Fibroblast of villous mesenchyme (primary cell): ENCODE measurements at places on chromosomes 13 and 19.

GRCh38 chr19:29851769-29852521 lies 40.2 kb downstream of the CCNE1 start:
- DNase-seq: no peak

DNA sequence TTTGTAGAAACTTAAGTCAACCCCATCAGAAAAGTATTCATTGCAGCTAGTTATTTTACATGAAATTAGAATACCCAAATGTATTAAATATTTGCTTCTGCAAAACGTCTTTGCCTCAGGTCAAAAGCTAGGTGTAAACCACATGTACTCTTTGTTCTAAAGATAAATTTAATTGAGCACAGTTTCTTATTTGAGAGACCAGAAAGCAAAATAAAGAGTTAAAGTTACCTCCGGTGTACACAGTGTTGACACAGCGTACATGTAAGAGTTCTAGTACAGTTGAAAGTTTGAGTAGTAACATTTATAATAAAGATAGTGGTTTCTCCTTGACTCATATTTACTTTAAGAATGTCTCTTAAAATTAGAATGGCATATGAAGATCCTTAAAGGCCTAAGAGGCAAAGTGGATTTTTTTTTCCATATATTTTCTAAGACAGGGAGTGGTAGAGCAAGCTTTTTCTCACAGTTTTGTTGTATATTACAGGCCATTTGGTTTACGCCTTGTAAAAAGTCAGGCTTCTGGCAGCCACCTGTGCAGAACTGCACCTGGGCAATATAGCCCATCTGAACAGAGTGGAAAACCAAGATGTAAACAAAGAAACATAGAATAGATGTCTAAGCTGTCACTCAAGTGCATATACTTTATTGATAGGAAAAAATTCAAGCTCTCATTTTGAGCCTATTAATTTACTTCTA lies 2.9 kb downstream of the LRCH1 start:
- no peak for DNase-seq

GRCh38 chr19:45164577-45165335 lies 4.0 kb upstream of the NKPD1 start:
- DNase-seq: peak; percentile 90

DNA sequence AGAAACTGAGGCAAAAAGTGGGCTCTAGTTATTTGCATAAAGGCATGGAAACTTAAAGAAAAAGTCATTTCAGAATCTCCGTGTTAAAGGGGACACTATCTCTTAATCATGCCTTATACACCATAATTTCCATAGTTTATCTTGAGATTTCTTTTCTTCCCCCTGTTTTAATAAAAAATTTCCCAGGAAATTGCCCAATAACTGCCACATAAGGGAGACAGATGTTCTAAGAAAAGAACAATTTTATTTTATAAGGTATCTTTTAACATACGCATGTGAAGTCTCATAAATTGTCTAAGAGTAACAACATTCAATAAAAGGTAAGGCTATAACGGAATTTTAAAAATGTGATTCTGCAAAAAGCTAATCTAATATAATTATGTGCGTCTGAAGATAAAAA lies 371.3 kb downstream of the IRS2 start:
- peak; percentile 26 for DNase-seq

DNA sequence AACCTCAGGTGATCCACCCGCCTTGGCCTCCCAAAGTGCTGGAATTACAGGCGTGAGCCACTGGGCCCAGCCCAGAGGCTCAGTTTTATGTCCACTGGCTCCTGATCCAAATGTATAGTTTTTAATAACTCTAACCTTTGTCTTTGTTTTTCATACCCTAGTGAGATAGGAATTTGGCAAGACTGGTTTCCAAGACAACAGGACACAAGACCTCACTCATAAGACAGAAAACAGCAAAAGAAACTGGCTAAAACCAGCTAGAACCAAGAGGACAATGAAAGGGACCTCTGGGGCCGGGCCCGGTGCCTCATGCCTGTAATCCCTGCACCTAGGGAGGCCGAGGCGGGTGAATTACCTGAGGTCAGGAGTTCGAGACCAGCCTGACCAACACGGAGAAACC lies 27.6 kb downstream of the CPT1C start:
- peak; percentile 71 for DNase-seq

- DNase-seq: no peak
Measured at GRCh38 chr19:15897738-15898276, at the start of gene CYP4F2. TSS of gene CYP4F2 (minus strand) at chr19:15898074. CDS start at chr19:15897611, 463 bp downstream.

DNA sequence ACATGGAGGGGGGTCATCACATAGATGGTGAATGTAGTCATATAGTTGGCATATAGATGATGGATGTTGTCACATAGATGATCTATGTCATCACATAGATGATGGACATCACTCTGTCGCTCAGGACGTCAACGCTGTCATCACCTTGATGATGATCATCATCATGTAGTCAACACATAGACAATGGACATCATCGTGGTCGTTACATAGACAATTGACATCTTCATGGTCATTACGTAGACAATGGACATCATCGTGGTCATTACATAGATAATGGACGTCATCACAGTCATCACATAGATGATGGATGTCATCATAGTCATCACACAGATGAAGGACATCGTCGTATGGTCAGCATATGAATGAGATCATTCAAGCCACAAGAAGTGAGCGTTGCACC lies 28.6 kb upstream of the SLC15A1 start:
- no peak for DNase-seq

DNA sequence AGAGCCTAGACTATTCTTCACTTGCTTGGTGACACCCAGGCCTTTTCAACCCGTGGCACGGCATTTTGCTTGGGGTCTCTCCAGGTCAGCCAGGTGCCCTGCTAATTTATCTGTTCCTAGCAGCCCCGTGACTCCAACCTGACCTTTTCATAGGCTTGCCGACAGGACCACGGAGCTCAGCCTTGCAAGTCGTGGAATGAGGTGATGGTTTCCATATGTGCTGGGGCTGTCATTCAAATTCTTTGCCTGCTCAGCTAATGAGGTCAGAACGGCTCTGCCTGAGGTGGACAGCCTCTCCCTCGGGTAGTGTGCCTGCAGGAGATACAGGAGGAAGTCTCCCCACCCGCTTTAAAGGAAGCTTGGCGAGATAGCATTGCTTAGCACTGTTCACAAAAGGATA lies 61.0 kb downstream of the SHISA2 start:
- no peak for DNase-seq

- DNase-seq: no peak
Measured at GRCh38 chr19:11979527-11979926, 14.7 kb downstream of the ZNF763 start.

- no peak for DNase-seq
Measured at GRCh38 chr13:21925720-21926119, 254.8 kb downstream of the FGF9 start.

- no peak for DNase-seq
Measured at GRCh38 chr13:40204246-40204645, 462.2 kb downstream of the FOXO1 start.

GRCh38 chr19:47486900-47487299 lies 2.9 kb upstream of the KPTN start:
- DNase-seq: no peak

- no peak for DNase-seq
Measured at GRCh38 chr13:103306163-103306562, 239.9 kb upstream of the SLC10A2 start.

DNA sequence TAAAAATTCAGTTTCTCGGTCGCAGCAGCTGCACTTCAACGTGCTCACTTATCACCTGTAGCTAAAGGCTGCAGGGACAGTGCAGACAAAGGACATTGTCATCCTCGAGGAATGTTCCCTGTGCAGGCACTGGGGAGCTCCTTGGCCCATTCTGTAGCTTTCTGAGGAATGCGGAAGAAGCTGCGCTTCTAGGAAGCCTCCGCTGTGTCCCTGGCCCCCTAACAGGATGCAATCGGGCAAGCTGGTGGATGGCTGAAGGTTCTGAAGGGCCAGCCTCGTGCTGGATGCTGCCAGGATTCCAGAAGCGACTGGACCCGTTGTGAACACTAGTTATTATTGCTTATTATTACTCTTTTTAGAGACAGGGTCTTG lies 8.1 kb downstream of the ANO8 start:
- no peak for DNase-seq

DNA sequence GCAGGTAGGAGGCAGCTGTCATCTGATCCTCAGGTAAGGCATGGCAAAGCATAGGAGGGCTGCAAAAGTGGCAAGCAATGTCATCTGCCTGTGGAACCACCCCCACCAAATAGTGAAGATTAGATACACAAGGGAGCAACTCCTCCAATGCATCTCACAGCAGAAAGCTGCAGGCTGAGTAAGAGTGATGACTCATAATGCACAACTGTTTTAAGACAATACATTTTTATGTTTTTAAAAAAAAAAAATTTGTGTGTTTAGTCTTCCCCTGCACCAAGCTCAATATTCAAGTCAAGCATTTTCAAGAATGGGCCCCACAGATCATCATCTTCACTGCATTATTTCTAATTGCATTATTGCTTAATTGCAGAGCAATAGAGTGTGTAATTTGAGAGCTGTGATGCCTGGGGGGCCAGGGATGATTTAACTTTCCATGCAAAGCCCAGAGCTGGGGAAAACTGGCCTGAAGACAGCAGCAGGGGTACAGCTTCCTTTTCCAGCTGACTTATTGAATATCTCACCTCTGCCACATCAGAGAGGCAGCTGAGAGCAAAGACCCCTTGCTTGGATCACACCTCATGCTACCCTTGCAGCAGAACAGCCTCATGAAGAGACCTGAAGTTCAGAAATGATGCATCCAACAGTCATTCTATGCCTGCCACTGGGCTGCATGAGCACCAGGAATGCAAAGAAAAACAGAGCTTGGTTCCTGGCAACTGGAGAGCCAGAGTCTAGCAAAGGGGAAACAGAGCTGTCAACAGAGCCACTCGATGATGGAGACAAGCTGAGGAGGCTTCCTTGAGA lies 22.7 kb upstream of the POP4 start:
- DNase-seq: no peak

- no peak for DNase-seq
Measured at GRCh38 chr19:39501340-39501739, 2.6 kb downstream of the DLL3 start.

GRCh38 chr13:48624016-48624415 lies 29.7 kb upstream of the CYSLTR2 start:
- no peak for DNase-seq

DNA sequence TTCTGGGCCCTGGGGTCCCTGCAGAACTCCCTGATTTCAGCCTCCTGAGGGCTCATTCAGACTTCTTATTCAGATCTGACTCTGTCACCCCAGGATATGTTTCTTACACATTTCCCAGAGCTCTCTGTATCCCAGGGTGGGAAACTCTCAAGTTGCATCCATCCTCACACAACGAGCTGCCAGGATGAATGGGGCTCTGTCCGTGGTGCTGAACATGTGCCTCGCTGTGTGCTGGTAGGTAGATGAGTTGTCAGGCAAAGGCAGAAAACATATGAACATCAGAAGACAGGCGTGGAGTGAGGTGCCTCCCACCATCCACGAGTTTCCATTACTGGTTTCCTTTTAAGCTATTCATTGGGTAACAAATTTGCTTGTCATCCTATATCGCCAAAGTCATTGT lies 11.4 kb upstream of the IGFL1 start:
- peak; percentile 35 for DNase-seq

- DNase-seq: peak; percentile 61
Measured at GRCh38 chr19:24081056-24081455, 5.9 kb upstream of the ZNF254 start.

DNA sequence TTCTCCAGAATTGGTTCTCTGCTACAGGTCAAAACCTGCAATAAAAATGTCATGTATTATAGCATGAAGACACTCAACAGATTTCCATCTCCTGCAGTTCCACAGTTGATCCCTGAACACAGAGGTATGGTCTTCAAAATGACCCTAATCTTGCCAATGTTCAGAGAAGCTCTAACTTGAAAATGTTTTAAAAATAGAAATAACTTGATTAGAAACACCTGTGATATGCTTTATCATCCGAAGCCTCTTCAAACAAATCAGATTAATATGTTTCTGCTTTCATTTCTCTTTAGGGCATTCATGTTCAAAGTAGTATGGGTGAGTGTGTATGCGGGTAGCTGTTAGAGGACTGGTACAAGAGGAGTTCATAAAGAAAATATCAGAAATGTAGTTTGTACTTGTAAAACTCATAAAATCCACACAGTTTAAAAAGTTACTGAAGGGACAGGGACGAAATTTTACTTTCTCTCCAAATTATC lies 60.4 kb downstream of the KCNRG start:
- DNase-seq: peak; percentile 53

GRCh38 chr19:41612483-41612882 lies 14.4 kb downstream of the CEACAM4 start:
- DNase-seq: no peak

GRCh38 chr19:46373491-46374359 lies 26.8 kb downstream of the PPP5C start:
- DNase-seq: no peak

DNA sequence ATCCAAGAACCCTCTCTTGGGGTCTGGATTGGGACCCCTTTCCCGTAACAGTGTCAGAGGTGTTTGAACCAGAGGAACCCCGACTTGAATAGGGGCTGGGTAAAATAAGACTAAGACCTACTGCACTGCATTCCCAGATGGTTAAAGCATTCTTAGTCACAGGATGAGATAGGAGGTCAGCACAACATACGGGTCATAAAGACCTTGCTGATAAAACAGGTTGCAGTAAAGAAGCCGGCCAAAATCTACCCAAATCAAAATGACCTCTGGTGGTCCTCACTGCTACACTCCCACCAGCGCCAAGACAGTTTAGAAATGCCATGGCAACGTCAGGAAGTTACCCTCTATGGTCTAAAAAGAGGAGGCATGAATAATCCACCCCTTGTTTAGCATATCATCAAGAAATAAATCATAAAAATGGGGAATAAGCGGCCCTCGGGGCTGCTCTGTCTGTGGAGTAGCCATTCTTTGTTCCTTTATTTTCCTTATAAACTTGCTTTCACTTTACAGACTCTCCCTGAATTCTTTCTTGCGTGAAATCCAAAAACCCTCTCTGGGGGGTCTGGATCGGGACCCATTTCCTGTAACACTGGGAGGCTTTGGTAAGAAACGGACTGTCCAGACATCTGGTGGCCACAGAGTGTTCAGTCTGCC lies 4.4 kb upstream of the SIN3B start:
- peak; percentile 52 for DNase-seq

DNA sequence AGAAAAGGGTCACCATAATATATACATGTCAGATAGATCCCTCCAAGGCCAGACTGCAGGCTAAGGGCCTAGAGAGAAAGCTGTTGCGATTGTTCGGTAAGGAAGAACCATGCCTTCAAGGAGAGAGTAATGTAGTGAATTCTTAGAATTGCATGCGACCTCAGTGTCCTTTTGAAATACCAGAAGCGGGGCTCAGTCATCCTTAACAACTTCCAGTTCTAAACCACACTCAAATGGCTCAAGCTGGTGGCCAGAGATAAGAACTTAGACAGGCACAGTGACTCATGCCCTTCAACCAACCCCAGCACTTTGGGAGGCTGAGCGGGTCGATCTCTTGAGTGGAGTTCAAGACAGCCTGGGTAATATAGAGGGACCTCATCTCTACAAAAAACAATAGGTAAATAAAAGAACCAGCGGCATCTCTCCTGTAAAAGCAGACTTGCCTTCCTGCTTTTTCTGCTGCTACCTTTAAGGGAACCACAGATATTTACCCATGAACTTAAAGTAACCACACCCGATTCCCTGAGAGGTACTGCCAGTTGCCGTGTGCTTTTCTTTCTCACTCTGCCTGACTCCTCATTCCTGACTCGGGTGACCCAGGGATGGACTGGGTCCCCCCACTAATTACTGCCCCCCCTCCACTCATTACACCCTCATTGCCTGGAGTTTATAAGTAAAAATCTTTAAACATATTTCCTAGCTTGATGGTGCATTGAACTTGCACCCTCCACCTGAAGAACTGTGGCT lies 15.4 kb upstream of the SIGLEC6 start:
- DNase-seq: peak; percentile 25
